ENCODE measurements at places on chromosomes 1 and 21.

DNA sequence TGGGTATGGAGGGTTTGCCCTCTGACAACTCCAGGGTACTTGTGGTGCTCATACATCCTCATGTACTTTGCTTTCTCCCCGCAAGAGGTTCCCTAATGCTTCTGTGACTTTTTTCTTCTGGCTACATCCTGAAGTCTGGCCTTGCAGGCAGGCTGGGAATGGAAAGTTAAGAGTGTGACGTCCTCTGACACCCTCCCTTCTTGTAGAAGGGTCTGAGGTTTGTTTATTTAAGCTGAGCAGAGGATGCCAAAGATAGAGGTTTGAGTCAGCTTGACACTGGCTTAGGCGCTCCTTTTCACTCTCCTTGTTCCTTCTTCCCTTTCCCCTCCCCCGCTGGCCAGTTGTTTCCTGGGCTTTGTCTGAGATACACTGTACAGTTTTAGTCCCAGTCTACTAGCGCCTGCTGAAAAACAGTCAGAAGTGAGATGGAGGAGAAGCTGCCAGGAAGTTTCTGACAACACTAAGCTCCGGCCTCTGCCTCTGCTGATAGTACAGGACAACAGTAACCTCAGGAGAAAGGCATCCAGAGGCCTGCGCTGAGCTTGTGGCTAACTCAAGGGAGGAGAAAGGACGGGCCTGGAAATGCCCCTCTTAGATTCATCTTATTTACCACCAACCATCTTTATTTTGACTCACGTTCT, at the start of gene MACF1:
TSS of gene MACF1 (plus strand) at position 255 of the 641 bp plus-strand sequence. CDS start at position 583, 328 bp downstream.
- peak; percentile 18 for DNase-seq

- DNase-seq: no peak
Measured at GRCh38 chr1:41476807-41477361, 7.6 kb downstream of the EDN2 start.

DNA sequence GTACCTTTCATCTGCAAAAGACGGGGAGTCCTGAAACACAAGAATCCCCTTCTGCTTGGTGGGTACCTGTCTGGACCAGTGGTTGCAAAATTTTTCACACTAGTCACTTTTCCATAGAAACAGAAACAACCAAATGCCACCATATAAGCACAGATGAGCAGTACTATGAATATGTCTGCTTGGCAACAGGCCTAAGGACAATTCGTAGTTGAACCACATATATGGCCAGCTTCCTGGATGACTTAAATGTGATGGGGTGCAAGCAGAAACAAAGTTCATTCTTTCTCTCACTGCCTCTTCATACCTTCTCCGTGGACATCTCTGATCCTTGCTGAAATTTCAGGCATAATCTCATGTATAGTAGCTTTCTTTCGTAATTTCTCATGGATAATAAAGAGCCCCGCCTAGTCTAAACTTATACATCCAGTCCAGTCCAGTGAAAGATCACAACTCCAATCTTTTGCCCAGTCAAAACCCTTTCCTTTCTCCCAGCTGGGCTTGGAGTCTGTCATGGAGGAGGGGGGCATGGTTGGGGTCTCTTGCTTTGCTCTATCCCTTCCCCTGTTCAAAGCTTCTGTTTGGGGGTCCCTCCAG, 7.0 kb downstream of the FCAMR start:
- DNase-seq: no peak

DNA sequence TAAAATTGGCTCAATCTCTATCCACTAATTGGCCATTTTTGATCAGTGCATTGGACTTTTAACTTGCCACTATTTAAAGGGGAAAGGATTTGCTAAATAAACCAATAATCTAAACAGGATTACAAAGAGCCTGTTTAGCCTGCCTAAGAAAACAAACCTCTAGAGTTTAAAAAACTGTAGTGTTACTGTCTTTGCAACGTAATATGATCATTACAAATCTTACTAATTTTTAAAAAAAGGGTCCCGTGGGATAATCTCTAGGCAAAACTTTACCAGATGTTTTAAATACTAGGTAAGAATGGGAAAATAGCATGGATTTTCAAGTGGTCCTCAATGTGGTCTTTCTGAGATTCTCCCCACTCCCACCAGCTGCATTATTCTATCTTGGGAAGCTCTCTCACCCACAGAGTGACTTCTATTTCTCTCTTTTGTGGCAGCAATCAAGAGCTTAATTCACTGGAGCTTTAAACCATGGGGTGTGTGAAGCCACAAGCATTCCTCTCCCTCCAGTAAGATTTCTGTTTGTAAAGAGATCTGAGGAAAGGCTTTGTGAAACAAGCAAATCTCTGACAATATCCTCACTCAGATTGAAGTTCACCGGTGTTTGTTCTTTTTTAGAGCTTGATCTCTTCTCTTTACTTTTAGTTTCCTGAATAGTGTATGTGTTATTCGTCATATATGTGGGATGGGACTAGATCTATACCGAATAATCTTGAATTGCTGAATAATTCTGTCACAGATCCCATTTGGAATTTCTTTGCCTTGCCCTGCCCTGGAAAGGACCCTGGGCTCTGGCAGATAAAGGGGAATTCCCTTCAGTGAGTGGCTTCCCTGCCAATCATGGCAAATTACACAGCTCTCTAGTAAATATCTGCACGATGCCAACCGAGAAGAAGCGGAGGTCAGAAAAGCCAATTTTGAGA, 132.2 kb downstream of the TLR5 start:
- no peak for DNase-seq

DNA sequence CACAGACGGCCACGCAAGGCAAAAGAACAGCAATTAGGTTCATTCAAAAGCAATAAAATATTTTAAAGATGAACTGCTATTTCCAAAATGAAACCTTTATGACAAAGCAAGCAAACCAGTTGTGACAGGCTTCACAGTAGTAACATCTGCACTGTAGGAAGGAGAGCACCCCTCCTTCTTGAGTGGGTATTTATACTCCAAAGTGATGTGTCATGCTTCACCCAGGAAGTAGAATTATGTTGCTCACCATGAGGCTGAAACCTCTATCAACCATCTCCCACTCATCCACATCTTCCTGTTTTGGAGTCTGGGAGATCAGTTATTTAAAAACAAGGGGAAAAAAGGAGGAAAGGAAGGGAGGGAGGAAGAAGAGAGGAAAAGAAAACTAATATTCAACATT, 885 bp downstream of the OR2T10 start:
- no peak for DNase-seq

GRCh38 chr21:44551340-44551961, at the start of gene KRTAP10-2:
TSS of gene KRTAP10-2 (minus strand) at chr21:44551505. CDS start at chr21:44551458, 47 bp downstream.
- DNase-seq: no peak

GRCh38 chr21:41966872-41967621, 13.2 kb upstream of the C2CD2 start:
- no peak for DNase-seq

GRCh38 chr1:112707221-112708001, 484 bp upstream of the RHOC start:
- peak; percentile 66 for DNase-seq

- no peak for DNase-seq
Measured at GRCh38 chr21:34528131-34528561, 16.1 kb upstream of the KCNE1 start.

- DNase-seq: no peak
Measured at GRCh38 chr1:204438628-204439027, 27.0 kb upstream of the PPP1R15B start.

DNA sequence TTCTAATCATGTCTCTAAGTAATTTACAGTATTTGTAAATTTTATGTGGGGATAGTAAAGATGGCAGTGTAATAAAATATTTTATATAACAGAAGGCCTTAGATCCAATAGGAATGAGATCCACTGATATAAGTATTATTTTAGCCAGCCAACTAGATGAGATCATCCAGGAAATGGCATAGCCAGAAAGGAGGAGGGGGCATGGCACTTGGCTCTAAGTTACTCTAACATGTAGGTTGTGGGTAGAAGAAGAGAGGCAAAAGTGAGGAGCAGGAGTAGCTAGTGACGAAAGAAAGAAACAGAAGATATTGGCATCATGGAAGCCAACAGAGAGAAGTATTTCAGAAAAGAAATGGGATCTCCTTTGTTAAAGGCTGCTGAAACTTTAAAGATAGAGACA, 426.1 kb downstream of the PTPRC start:
- DNase-seq: no peak

DNA sequence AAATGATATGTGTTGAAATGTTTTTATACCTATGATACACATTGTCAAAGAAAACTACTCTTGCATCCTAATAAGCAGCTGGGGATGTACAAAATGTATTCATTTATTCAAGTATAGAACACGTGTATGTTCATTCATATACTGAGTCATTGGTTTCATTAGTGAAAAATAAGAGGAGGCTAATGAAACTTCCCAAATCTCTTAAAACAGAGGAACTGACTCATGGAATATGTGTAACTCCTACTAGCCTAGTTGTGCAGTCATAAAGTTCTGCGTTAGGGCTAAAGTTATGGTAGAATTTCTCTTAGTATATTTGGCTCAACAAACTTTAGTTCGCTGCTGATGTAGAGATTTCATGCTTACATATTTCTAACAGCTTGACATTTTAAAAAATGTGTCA, 441.6 kb downstream of the NCAM2 start:
- DNase-seq: no peak

DNA sequence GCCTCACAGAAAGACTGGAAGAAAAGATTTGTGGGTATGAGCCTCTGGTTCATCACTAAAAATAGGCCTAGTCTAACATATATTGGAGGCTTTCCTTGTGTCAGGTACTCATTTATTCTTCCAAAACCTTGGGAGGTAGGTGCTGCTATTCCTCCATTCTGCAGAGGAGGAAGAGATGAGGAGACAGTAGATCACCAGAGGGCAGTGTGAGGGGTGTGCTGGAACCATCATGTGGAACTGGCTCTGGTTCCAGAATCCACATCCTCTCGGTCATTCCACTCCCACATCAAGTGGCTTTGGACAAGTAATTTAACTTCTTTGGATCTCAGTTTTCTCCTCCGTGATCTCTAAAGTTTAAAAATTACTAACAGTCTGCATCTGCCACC, 7.4 kb upstream of the INKA2 start:
- DNase-seq: no peak

GRCh38 chr1:162612606-162613400, 19.5 kb upstream of the DDR2 start:
- no peak for DNase-seq

DNA sequence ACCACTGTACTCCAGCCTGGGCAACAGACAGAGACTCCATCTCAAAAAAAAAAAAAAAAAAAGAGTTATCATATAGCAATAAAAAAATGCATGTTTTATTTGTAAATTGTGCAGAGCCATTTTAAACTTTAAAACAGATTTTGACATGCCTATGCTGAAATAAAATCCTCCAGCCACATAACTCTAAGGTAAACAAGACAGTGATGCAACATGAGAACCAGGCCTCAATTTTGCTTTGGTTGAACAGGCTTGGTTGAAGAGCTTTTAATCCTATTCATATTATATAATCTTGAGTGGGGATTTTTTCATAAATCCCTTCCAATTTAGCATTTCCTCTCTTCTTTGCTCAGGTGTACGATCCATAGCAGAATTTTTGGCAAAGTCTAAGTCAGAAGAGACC, 26.1 kb downstream of the ARMH1 start:
- DNase-seq: no peak

DNA sequence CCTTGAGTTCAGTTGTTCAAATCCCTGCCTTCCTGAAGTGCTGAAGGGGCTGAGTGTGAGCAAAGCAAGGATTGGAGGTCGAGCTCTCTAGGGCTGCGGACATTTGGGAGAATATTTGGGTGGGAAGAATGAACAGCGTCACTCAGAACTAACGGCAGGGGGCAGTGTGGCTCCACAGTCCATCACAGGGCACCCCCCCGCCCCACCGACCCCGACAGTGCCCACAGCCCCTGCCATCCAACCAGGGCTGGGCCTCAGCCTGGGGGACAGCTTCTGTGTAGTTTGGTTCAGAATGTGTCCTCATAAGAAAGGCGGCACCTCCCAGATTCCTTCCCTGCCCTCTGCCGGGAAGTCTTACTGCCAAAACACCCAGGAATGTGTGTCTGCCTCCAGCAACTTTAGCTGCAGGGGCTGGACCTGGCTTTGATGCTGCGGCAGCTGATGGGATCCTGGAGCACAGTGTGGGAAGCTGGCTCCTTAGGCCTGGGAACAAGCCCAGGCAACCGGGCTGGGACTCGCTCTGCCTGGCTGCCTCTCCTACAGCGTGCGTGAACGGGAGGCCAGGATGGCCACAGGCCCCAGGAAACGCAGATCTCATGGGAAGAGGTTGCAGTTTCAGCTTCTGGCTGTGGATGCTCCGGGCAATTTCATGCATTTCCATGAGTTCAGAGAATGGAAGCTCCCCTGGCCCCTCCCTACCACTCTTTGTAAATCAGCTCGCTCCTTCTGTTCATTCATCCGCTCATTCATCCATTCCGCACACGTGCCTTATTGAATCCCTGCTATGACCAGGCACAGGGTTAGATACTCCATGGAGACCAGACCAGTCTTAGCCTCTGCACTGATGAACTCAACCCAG, 104.9 kb upstream of the TMPRSS2 start:
- DNase-seq: no peak

DNA sequence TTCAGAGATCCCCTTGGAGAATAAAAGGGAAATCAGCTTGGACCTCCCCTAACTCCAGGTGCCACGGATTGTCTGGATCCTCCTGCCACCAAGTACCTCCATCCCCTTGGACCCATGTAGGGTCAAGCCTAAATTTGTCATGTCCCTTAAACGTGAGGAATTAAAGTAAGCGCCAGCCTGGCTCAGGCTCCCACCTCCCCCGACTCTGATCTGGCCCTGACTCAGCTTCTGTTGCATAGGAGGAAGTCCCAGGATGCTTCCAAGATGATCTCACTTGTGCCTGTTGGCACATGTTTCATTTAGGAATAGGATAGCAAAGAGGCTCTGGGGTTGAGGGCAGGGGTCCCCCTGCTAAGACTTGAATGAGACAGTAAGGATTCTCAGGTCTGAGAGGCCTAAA, 231.9 kb upstream of the JUN start:
- DNase-seq: no peak

- DNase-seq: no peak
Measured at GRCh38 chr21:35077975-35078374, 28.9 kb upstream of the RUNX1 start.

DNA sequence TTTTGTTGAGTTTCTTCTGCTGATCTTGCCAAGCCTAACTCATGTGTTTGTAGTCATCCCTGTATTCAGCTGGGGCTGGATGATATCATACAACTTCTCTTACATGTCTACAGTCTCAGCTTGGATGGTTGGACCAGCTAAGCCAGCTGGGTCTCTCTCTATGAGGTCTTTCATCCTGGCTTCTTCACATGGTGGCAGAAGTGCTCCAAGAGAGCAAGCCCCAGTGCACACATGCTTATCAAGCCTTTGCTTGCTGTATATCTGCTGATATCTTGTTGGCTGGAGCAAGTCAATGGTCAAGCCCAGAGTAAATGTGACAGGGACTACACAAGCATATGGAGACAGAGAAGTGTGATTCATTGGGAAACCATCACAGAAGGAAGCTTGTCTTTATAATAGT, 29.2 kb upstream of the SLC44A5 start:
- DNase-seq: no peak

DNA sequence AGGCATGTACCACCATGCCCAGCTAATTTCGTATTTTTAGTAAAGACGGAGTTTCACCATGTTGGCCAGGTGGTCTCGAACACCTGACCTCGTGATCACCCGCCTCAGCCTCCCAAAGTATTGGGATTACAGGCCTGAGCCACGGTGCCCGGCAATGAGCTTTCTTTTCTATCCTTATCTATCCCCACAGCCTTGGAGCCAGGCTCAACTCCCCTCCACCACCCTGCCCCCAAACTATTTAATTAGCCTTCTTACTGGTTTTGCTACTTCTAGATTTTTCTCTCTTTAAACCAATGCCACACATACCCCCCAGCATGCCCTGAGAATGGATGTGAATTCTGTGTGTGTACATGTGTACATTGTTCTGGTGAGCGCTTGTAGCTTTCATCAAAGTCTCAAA, 5.7 kb upstream of the VANGL2 start:
- DNase-seq: no peak

Measured in activated naive CD4-positive, alpha-beta T cell treated with anti-CD3 and anti-CD28 coated beads, Interleukin-2, amount 50 U/mL, for 16 hours (primary cell).